ENCODE measurements at places on chromosomes 12 and 14. TPM values are rescaled to one million over a fixed set of nuclear protein-coding genes. Genes with fewer than 3 reads are reported as not detected.

The TAS2R31 gene
- 0.17 TPM for polyA plus RNA-seq

The KHNYN gene
- 12.4 TPM for polyA plus RNA-seq

The RNASE3 gene
- polyA plus RNA-seq = not detected

The ANO4 gene
- polyA plus RNA-seq = not detected

The PDE3A gene
- 0.05 TPM for polyA plus RNA-seq

The SERPINA12 gene
- not detected for polyA plus RNA-seq

The OR10A7 gene
- not detected for polyA plus RNA-seq

All from CD4-positive, CD25-positive, alpha-beta regulatory T cell (primary cell).